Regular cardiac myocyte (primary cell): ENCODE measurements at places on chromosomes 16 and 17. TPM values are rescaled to one million over a fixed set of nuclear protein-coding genes. Genes with fewer than 3 reads are reported as not detected.

HBQ1 gene
- 0.19 TPM in 1 of 2 replicates, not detected in the other for total RNA-seq

CXCL16 gene
- 0.58 and 2.0 TPM in 2 replicates for total RNA-seq

PKMYT1 gene
- total RNA-seq: 0.56 and 12.8 TPM in 2 replicates

FOXN1 gene
- total RNA-seq: not detected in 2 replicates

UBE2O gene
- 17.5 and 28.4 TPM in 2 replicates for total RNA-seq

KRT40 gene
- total RNA-seq: not detected in 2 replicates

TMC8 gene
- under 0.01 TPM in 1 of 2 replicates, not detected in the other for total RNA-seq

PRSS21 gene
- total RNA-seq: 1.7 TPM in 2 replicates

GPR179 gene
- total RNA-seq: under 0.01 TPM in 1 of 2 replicates, not detected in the other

PIK3R5 gene
- under 0.01 and 0.38 TPM in 2 replicates for total RNA-seq

CHD9NB gene
- 1.7 and 2.3 TPM in 2 replicates for total RNA-seq

KCNJ16 gene
- 0.28 and 0.38 TPM in 2 replicates for total RNA-seq
